ENCODE measurements at places on chromosomes 11 and 22.
A peak's percentile ranks its signal among the peaks of the same experiment; 100 is the strongest.

- no peak for DNase-seq
These were observed 426.2 kb downstream of the MIAT start for GRCh38 chr22:27083610-27084009.

GRCh38 chr11:16738947-16739815 lies 734 bp downstream of the C11orf58 start:
- DNase-seq, result peak; percentile 14

- DNase-seq, result no peak
These were observed 847 bp upstream of the NDUFA6 start for GRCh38 chr22:42091455-42091782.

- no peak for DNase-seq
These were observed 97.9 kb downstream of the GRAMD1B start for GRCh38 chr11:123527947-123528346.

GRCh38 chr11:71208011-71208774 lies 44.2 kb downstream of the SHANK2 start:
- DNase-seq, result no peak

Measured in LHCN-M2 (cell line).